ENCODE measurements at places on chromosomes 5 and 9.

- DNase-seq: no peak
Measured at GRCh38 chr5:83400241-83400640, 71.3 kb upstream of the VCAN start.

DNA sequence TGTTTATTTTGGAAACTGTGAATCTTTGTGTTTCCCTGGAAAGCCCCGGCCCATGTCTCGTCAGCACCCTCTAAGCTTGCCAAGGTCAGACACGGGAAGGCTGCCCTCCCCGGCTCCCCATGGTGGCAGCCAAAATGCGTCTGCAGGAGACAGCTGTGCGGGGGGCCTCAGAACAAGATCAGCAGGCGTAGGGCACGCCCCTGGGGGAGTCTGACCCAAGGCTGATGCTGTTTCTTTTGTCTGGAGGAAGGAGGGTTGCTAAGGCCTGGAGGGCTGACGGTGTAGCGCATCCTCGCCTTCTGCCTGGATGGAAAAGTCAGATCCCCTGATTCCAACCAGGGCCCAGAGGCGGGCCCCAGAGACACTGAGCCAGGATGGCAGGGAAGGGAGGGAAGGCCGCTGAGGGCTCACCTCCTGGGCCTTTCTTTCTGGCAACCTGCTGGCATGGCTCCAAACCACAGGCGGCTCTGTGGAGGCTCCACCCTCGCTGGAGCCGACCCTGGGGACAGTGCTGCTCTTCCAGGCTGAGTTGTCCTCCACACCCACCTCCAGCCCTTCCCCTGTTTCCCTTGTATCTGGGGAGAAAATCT is 57.2 kb downstream of the OLFM1 start:
- DNase-seq: no peak

- DNase-seq: no peak
Measured at GRCh38 chr5:72308853-72309191, 11.2 kb downstream of the MRPS27 start.

- DNase-seq: no peak
Measured at GRCh38 chr9:16254674-16255073, 615.8 kb downstream of the BNC2 start.

GRCh38 chr5:80324912-80325311 is 5.1 kb downstream of the SPZ1 start:
- no peak for DNase-seq

- DNase-seq: peak; percentile 81
Measured at GRCh38 chr5:61334868-61335615, 3.0 kb downstream of the ZSWIM6 start.

DNA sequence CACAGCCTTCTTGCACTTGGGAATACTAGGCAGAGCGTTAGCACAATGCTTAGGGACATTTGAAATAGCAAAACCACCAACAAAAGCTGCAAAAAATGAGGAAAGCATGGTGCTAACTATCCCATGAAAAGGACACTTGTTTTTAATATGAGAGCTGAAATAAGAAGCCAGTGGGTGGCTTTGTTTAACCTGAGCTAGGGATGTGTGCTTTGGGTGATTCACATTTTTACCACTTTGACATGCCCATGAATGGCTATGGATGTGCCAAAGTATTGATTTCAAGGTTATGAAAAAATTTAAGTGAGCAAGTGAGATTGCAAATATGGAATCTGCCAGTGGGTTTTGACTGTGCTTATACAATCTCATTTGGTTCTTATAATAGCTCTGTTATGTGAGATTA is 67.3 kb downstream of the DMRT2 start:
- DNase-seq: no peak

GRCh38 chr9:113922160-113922559 is 46.1 kb downstream of the ZNF618 start:
- DNase-seq: peak; percentile 35

GRCh38 chr9:116202219-116202912 is 48.8 kb downstream of the PAPPA start:
- DNase-seq: no peak

- peak; percentile 38 for DNase-seq
Measured at GRCh38 chr9:4929917-4930316, 55.2 kb upstream of the JAK2 start.

GRCh38 chr9:13485068-13485596 is 205.6 kb upstream of the MPDZ start:
- peak; percentile 82 for DNase-seq

- no peak for DNase-seq
Measured at GRCh38 chr5:166286832-166287231, 2004.6 kb upstream of the WWC1 start.

- no peak for DNase-seq
Measured at GRCh38 chr5:43947935-43948334, 345.0 kb downstream of the NNT start.

DNA sequence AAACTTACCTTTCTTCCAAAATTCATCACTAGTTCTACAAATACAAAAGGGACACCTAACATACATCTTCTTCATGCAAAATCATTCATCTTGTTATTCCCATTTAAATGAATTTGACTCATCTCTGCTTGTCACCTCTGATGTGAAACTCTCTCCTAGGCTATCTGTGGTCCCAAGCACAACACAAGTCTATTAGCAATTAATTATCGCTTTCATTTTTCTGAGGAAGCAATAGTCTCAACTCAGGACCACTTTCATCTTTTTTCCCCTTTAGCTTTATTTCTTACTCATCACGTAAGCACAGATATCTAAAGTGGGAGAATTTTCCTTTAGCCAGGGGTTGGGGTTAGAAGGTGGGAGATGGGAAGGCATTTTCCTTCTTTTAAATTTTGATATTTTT is 131.9 kb downstream of the ST8SIA4 start:
- no peak for DNase-seq

GRCh38 chr9:126504086-126504976 is 109.4 kb upstream of the LMX1B start:
- no peak for DNase-seq

- peak; percentile 28 for DNase-seq
Measured at GRCh38 chr5:126450346-126450745, 27.1 kb downstream of the GRAMD2B start.

- peak; percentile 83 for DNase-seq
Measured at GRCh38 chr5:179806250-179807048, at the start of gene MGAT4B. Gene MGAT4B, minus strand, starts transcription at chr5:179806866. Its CDS starts 283 bp downstream, at chr5:179806583.

DNA sequence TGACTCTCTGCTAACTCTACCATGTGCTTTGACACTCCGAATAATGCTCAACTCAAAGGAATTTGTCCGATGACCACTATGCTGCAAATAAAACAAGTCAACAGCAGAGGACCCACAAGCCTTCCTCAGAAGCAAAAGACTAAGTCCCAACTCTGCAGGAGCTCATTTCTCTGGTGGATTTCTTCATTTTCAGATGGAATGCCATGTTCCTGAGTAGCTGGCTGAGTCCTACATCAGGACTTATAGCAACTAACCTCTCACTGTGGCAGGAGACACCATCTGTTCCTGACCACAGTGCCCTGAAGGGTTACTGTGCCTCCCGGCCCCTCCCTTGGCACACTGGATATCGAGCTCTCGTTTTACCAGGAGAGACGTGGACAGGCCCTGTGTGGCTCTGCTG is 20.8 kb downstream of the LHFPL2 start:
- DNase-seq: peak; percentile 71

- DNase-seq: no peak
Measured at GRCh38 chr5:129377504-129377903, 82.6 kb upstream of the ADAMTS19 start.

DNA sequence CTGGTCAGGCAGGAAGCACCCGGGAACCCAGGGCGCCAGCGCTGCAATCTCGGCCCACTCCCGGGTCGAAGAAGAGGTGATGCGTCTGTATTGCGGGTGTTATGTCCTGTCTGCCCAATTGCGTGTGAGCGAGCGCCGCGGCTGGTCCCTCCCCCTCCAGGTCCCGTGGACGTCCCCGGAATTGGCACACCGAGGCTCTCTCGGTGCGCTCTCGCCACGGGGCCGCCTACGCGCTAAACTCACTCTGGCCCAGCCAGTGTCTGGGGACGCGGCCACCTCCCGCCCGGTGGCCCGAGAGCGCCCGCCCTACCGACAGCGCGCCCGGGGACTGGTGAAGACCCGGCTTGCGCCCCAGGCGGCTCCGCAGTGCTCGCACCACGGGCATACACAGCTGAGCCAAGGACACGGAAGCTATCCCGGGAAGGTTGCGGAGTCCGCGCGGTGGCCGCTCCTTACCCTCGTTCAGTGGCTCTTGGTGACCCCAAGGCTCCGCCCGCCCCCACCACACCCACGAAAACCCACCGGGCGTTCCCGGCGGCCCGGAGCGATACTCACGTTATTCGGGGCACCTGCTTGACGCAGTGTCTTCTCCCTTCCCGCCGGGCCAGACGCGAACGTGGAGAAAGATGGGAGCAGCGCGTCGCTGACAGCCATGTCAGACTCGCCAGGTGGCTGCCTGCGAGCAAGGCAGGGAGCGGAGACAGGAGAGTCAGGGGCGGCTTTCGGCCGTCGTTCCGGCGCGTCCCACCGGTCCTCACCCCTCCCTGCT is 1.0 kb downstream of the KLF4 start:
- peak; percentile 22 for DNase-seq

- peak; percentile 43 for DNase-seq
Measured at GRCh38 chr5:39102684-39103155, 28.5 kb upstream of the RICTOR start.

DNA sequence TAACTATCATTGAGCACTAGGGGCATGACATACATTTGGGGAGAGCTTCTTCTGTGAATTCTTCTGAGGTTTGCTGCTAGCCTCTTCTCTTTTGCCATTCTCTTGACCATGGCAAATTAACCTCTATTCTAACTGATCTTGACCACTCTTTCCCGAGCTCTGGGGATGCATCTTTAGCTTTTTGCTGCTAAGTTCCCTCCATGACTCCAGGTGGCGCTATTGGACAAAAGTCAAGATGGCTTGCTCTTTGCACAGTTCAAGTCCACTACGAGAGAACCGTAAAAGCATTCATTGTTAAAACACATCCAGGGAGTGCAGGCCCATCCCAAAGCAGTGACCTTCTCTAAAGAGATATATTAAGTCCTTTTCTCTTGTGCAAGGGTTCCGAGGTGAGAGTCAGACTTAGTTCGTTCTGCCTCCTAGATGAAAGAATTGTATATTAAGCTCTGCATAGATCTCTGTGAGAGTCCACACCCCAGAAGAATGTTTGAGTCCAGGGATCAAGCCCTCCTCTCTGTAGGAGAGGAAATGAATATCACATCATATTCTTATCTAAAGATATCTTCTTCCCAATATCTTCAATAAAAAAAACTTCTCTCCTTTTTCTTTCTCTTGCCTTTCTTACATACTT is 1152.9 kb upstream of the CDH6 start:
- DNase-seq: peak; percentile 70

- peak; percentile 9 for DNase-seq
Measured at GRCh38 chr9:91991721-91992341, 41.8 kb upstream of the ROR2 start.

DNA sequence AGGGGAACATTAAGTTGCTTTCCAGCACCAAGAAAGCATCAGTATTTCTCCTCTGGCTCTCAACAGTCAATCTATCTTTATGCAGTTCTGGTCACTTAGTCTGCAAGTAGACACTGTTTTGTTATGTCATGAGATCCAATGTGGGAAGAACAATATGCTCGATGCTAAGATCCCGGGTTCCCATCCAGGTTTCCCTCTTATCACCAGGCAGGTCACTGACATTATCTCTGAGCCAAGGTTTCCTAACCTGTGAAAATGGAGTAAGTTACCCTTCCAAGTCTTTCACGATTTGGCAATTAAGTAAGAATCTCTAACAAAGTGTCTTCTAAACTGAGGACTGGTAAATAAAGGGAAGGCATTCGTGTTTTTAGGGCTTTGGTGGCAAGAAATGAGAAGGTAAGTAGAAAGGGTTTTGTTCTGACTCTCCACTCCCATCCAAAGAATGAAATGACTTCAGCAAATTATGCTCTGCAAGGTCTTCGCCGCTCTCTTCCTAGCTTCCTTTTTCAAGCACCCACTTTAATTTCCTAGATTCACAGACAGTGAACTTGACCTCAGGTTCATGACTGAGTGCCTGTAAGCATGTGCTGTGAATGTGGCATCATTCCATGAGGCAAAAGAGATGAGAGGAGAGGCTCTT is 86.4 kb downstream of the DCP2 start:
- DNase-seq: no peak

Measured in iris pigment epithelial cell (primary cell).